ENCODE measurements at places on chromosomes 6 and 20.

DNA sequence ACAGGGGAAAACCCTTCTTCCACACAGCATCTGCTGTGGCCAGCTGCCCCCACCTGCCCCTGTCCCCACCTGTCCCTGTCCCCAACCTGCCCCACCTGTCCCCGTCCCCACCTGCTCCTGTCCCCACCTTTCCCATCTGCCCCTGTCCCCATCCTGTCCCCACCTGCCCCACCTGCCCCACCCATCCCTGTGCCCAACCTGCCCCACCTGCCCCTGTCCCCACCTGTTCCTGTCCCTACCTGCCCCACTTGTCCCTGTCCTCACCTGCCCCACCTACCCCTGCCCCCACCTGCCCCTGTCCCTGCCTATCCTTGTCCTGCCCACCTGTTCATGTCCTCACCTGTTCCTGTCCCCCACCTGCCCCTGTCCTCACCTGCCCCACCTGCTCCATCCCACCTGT lies 6.4 kb upstream of the MYT1 start:
- no peak for DNase-seq

GRCh38 chr6:139373154-139373927 lies 1.1 kb downstream of the CITED2 start:
- no peak for DNase-seq

DNA sequence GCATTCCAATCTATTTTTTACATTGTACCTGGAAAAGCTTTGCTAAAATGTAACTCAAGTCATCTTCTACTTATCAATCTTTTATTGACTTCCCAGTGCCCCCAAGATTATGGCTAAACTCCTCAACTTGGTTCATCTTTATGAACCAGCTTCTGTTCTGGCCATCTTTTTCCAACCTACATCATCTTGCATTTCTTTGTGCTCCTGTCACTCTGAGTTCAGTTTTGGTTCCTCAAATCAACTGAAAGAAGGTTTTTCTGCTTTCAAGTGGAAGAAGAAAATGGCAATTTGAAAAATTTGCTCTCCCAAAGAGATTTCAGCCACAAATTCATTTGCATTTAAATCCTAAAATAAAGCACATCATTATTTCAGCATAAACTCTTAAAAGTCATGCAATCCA lies 41.8 kb downstream of the GPX5 start:
- no peak for DNase-seq

DNA sequence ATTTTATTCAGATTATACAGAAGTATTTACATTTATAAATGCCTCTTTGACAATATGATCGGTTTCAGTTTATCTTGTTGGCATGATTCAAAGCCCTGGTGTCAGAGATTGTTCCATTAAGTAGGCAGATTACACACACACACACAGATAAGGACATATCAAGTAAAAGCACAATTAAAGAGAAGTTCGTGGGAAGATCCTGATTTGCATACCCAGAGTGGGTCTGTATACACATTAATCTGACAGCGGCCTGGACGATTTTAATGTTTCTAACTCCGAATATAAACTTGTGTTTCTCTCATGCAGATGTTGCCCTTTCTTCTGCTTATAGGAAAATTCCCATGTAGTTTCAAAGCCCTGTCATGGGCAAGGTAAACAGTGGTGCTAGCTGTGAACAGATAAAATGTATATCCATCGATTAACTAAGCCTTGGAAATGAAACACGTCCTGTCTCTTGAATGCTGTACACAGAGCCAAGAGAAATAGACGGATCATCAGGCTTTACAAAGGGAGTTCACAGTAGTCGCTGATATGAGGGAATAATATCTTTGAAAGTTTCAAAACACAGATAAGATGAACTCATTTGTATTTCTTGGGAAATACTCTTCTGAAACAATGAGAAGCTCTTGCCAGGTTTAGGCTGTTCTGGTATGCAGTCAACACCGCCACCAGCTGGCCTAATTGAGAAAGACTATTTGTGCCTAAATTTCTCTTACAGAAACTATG lies 108.2 kb upstream of the GMDS start:
- peak; percentile 72 for DNase-seq

GRCh38 chr6:167472148-167472547 lies 147.3 kb downstream of the TTLL2 start:
- no peak for DNase-seq

DNA sequence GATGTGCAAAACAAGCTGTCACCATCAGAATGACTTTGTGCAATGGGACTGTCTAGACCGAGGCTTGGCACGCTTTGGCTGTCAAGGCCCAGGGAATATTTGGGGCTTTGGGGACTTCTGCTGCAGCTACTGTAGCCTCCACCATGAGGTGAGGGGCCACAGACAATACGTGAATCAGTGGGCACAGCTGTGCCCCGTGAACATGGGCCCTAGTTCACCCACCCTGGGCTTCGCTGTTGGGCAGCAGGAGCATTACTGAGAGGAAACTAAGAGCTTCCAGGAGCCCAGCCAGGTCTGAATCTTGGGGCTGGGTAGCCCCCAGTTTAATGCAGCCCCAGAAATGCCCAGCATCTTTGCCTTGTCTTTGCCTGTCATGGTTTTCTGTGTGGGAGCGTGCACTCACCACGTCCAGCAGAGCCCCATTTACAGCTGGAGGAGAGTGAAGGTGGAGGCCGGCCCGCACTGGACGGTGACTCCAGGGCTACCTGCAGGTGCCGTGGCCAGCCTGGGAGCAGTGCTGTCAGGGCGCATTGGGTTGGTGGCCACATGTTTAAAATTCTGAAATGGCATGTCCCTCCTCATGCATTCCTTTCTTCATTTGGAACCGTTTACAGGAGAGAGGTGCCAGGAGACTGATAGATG lies 34.7 kb downstream of the DUSP22 start:
- DNase-seq = no peak

- DNase-seq = no peak
Observed at GRCh38 chr20:44598423-44599305, 16.3 kb downstream of the PKIG start.

DNA sequence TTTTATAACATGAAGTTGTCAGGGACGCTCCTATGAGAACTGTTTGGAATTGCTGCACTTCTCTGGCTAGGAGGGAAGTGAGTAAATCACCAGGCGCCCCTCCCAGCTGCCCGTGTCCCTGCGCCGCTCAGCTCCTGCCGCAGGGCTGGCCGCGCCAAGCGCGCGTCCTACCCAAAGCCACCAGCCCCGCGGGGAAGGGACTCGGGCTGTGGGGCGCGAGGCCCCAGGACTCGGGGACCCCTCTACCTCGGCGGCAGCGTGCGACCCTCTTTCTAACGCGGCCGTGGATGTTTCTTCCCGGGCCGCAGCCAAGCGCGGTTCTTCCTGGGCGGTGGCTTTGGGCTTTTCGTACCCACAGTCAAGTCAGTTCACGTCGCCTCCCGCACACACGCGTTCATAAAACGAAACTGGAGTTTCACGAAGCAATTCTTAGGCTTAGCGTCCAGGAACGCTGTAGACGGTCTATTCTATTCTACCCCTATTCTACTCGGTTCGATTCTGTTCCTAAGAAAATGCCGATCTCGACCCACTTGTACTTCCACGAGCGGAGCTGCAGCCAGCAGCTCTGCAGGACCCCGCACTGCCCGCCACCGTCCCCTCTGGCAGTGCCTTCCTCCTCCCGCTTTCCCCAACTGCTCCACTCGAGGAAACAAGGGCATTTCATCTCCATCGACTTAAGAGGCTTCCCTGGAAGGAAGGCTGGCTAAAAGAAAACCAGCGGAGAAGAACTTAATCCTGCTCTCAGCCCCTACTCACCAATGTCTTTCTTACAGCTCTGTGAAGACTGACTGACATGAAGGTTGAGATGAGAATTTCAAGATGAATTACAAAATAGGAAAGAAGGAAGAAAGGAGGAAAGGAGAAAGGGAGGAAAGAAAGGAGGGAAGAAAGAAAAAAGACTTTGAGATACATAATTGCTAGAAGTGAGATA lies 15.4 kb downstream of the FOXC1 start:
- no peak for DNase-seq

DNA sequence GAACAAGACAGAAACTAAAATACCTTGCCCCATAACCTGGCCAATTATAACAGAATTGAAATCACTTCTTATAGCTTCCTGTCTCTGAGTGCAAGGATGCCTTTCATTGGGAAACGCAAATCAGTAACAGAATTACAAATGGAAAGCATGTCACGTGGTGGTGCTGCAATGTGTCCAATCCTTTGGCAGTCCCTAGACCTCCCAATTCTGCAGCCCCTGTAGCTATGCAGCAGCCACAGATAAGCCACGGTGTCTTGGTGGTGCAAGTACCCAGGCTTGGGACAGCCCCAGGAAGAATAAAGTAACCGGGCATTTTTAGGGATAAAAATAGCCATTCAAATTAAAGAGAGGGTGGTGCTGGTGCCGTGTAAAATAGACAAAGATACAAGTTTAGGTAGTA lies 134.6 kb upstream of the CCN2 start:
- DNase-seq = no peak

DNA sequence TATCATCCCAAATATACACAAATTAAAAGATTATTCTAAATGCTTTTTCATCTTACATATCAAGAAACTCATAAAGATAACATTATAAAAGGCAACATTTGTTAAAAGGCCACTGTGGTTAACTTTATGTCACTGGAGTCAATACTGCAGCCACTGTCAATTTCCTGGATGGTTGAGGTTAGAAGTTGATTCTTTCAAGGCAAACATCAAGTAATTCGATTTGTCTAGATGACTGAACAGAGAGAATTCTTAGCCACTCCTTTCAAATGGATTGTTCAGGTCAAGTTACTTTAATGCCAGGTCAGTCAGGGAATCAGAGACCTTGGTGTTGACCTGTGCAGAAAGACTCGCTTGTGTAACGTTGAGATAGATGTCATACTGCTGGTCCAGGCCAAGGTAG lies 44.4 kb upstream of the SIM1 start:
- no peak for DNase-seq

DNA sequence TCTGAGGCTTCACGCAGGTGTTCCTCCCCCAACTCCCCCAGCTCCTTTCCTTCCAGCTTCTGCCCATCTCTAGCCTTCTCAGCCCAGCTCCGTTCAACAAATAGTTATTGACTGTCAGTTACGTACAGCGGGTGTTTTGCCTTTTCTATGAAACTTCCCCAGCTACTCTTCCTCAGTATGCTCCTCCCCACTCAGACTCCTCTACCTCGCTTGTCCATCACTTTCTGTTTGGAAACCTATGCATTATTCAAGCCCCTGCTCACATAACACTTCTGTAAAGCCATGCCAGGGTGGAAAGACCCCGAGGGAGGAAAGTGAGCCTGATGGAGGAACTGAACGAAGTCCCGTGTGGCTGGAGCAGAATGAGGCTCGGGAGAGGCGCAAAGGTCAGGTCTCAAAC lies 44.2 kb upstream of the NR2E1 start:
- DNase-seq = no peak

- DNase-seq = no peak
Observed at GRCh38 chr20:2849529-2849928, 9.0 kb downstream of the VPS16 start.

- no peak for DNase-seq
Observed at GRCh38 chr6:139639507-139639906, 265.1 kb upstream of the CITED2 start.

- DNase-seq = no peak
Observed at GRCh38 chr20:34143951-34144350, 31.9 kb upstream of the EIF2S2 start.

- no peak for DNase-seq
Observed at GRCh38 chr6:96917098-96917497, 7.4 kb upstream of the KLHL32 start.

- no peak for DNase-seq
Observed at GRCh38 chr20:33373735-33374605, 27.3 kb downstream of the CDK5RAP1 start.

DNA sequence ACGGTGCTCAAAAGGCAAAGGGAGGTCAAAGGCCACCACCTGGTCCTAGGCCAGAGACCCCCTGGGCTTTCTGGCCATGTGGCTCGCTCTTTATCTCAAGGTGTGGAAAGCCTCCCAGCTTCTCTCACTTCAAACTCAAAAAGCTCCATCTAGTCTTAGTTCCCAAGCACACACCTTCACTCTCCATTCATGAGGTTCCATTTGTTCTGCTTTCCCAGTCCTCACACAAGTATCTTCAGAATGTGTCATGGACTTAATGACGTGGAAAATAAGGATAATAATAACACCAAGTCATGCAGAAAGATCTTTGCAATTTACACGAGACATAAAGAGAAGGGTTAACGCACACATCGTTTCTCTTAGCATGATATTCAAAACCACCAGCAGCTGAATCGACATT lies 219.3 kb downstream of the GMDS start:
- no peak for DNase-seq

GRCh38 chr6:44179072-44179536 lies 20.5 kb downstream of the CAPN11 start:
- no peak for DNase-seq

DNA sequence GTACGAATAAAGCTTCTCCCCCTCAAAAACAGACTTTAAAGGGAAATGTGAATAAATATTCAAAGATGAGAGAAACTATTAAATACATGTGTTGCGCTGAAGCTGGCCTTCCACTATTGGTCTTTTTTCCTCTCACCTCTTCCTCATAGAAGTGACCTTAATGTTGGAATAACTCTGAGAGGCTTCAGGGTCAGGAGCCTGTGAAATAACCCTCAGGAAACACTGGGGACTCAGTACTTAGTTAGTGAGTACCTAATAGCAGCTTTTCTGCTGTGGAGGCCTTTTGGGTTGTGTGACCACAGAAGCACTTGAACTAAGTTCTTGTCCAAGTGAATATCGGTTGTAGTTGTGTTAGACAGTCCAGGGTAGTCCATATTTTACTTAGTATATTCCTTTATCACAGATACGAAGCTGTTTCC lies 799 bp upstream of the SHPRH start:
- no peak for DNase-seq

- DNase-seq = no peak
Observed at GRCh38 chr20:21796059-21796458, 90.6 kb downstream of the PAX1 start.

GRCh38 chr6:139239064-139239463 lies 52.7 kb downstream of the TXLNB start:
- no peak for DNase-seq

GRCh38 chr6:87099472-87099871 lies 4.6 kb upstream of the CGA start:
- no peak for DNase-seq

GRCh38 chr6:6892744-6893583 lies 214.8 kb upstream of the RREB1 start:
- no peak for DNase-seq

GRCh38 chr6:158413814-158414565 lies 101.7 kb downstream of the TULP4 start:
- no peak for DNase-seq

GRCh38 chr6:76862936-76863335 lies 600.4 kb downstream of the HTR1B start:
- DNase-seq = no peak

DNA sequence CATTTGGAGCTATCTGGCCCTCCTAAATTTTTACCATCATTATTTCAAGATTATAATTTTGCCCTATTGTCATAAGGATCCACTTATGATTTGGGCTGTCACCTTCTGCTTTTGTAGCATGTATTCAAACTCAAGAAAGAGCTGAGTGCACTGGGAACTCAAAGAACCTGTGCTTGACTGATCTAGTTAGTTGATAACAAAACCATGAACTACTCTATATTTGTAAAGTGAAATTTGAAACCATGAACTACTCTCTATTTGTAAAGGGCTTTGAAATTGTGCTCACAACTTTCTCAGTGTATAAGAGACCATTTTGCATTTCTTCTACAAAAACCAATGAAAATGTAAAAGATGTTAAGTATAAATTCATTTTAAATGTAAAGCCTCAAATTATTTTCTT lies 77.5 kb upstream of the POPDC3 start:
- no peak for DNase-seq

Measured in renal pelvis (tissue), 12 donors.